Activated CD4-positive, alpha-beta T cell treated with anti-CD3 and anti-CD28 coated beads, Interleukin-2, amount 50 U/mL, for 1 hour (primary cell): ENCODE measurements at places on chromosomes 3 and 15.
A peak's percentile ranks its signal among the peaks of the same experiment; 100 is the strongest.

DNA sequence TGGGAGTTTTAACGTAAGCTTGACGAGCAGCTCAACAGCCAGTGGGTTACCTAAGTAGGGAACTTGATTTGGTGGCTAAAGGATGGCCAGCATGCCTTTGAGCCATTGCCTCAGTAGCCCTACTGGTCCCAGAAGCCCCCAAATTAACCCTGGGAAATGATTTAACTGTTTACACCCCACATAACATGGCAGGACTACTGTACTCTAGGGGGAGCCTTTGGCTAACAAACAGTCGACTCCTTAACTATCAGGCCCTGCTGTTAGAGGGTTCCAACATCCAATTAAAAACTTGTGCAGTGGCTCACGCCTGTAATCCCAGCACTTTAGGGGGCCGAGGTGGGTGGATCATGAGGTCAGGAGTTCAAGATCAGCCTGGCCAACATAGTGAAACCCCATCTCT, 9.4 kb upstream of the SMCO1 start:
- no peak for DNase-seq

- peak; percentile 96 for DNase-seq
Measured at GRCh38 chr15:88638626-88639372, at the start of gene ISG20. Gene ISG20, plus strand, starts transcription at chr15:88639016. Its CDS starts 351 bp downstream, at chr15:88639367.

- DNase-seq, result no peak
Measured at GRCh38 chr3:2862366-2862765, 247.8 kb downstream of the IL5RA start.

DNA sequence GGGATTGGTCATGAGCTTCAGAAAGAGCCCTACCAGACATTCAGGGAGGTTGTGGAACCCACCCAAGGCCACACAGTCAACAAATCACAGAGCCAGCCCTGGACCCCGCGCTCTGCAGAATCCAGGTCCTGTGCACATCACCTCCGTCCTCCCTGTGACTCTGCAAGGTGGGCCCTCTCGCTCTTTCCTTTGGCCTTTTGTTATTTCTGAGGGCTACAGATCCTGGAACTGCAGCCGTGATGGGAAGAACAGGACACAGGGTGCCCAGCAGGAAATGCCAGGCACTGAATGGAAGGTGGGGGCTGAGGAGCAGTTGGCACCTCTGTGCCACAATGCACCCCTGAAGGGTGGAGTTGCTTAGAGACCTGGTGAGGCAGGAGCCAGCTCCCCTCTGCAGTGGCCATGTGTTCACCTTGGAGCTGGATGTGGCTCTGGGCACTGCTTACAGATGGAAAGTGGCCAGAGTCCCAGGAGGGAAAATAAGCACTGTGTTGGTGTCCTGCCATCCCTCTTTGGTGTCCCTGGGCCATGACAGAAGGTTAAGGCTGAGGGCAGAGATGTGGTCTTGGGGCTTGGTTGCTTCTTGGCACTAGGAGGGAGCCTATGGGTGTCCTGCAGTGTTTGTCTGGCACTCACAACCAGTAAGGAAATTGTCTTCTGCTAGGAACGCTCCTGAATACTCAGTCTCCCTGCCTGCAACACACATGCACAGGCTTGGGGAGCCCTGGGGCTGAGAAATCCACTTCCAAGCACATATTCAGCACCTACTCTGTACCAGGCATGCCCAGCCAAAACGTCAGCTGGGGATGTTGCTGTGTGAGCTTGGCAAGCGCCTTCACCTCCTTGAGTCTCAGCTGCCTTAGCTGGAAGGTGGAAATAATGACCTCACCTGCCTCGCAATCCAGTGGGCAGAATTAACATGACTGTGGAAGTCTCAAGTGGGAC, 98.0 kb upstream of the SLC6A6 start:
- DNase-seq, result no peak

DNA sequence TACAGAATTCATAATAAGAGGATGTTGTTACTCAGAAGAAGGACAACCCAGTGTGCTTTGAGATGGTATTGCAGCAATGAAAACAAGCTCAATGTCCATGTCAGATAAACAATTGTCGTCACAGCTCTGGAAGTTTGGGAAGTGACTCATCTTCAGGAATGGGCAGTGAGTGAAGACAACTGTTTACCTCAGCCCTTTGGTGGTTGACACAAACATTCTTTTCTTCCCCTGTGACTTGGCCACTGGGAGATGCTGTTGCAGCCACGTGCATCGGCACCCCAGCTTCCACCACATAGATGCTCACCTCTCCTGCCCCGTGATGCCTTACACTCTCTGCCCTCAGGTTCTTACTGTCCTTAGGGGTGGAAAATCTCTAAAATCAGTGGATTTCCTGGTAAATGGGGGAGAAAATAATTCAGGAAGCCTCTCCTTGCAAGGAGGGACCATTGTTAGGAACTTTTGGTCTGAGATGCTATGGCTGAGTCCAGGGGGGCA, 114.1 kb upstream of the GALNT15 start:
- DNase-seq, result no peak

- DNase-seq, result no peak
Measured at GRCh38 chr15:69957175-69957574, 140.5 kb downstream of the TLE3 start.

DNA sequence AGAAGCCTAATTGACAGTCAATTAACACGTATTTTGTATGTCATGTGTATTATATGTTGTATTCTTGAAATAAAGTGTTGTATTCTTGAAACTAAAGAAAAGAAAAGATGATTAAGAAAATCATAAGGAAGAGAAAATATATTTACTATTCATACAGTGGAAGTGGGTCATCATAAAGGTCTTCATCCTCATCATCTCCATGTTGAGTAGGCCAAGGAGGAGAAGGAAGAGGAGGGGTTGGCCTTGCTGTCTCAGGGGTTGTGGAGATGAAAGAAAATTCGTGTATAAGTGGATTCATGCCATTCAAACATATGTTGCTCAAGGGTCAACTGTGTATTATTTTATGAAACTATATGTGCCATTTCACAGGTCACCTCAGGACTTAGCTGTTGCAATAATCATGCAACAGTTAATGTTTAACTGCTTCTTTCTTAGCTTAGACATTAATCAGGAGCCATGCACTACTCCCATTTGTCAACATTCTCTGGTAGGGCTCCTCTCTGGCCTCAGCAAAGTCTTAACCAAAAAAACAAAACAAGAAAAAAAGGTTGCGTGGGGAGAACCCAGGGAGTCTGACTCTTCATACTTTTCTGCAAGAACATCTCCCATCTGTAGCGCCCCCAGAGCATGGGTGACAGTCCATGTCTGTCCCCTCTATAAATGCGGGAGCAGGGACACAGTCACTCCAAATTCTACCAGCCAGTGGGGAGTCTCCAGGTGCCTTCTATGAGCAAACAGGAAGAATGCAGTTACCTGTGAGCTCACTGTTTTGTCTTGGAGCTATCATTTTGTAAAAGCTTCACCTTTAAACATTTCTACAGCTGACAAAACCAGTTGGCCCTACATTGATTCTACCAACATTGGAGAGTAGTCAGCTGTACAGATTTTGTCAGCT, 19.9 kb upstream of the LRRC2 start:
- no peak for DNase-seq

DNA sequence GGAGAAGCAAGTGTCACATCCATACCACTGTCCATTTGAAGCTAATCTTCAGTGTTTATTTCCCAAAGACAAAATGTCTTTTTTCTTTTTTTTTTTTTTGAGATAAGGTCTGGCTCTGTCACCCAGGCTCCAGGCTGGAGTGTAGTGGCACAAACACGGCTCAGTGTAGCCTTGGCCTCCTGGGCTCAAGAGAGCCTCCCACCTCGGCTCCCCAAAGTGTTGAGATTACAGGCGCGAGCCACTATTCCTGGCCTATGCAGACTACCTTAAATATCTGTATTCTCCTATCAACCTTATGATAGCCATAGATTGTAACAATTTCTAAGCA, 27.7 kb upstream of the VPS33B start:
- DNase-seq, result no peak

DNA sequence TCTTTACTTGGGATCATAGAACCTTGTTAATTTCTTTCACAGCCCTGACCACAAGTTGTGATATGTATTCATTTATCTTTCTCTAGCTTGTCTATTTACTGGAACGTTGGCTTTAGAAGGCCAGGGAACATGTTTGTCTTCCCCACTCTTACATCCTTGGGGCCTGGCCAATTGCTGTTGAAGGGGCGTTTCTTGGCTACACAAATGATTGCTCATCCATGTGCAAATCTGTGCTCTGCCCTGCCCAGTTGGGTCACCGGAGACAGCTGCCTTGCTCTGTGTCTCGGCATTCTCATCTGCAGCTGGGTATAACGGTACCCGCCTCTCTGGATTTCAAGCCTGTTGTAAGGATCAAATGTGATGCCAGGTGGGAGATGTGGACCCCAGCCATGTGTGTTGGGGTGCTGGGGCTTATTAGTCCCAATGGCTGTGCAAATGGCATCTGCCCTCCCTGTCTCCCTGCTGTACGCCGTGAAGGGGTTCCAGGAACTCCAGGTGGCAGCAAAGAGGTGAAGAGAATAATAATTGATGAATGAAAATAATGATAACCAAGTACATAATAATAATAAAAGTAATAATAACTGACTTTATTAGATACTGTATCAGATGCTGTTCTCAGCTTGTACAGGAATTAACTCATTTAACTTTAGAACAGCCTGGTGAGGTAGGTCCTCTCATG, 24.0 kb upstream of the TLE3 start:
- no peak for DNase-seq

GRCh38 chr3:189071446-189071845, 100.3 kb upstream of the TPRG1 start:
- DNase-seq, result no peak

GRCh38 chr3:9911863-9912262, 5.0 kb upstream of the IL17RC start:
- no peak for DNase-seq

DNA sequence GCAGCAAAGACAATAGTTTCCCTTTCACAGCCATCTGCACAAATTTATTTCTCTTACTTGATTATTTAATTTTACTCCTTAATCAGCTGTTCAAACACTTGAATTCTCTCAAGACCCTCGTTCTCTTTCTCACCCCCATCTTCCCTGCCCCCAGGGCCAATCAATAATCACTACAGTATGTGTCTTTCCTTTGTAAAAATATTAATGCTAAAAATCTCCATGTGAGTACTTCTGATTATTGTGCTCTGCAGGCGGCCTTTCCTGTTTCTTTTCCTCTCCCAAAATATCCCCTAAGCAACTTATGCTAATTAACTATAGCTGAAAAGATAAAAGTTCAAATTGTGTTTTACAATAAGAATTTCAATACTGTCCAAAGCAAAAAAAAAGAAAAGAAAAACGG, 617.0 kb upstream of the CBLB start:
- no peak for DNase-seq

- no peak for DNase-seq
Measured at GRCh38 chr3:55292360-55292759, 194.7 kb downstream of the WNT5A start.

DNA sequence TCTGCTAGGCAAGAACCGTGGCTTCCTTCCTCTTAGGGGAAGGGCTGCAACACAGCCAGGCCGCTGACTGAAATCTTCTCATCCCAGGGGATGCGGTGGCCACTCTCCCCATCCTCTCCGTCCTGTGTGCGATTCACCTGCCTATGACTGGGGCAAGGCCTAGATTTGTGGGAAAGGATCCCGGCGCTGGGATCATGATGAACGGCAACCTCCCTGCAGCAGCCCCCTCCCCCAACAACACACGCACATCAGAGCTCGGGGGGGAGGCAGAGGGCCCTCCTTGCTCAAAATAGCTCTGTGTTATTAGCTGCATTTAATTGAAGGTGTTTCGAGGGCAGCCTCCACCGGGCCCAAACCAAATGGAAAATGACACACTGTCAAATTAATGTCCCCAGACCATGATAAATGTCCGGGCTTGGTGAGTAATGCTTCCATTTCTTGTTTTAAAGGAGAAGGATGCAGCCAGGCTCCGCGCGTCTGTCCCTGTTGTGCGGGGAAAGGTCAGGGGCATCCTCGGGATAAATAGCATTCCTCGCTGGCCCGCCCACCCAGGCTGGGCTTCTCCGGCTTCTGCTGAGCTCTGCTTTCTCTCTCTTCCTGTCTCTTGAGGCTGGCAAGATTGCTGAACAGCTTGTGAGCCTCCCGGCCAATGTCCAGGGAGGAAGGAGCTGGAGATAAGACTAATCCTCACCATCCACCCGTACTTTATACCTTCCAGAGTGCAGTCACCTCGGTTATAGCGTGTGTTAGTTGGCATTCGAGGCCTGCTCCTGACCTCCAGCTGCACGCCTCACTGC, 56.4 kb upstream of the TLE3 start:
- DNase-seq, result no peak

- no peak for DNase-seq
Measured at GRCh38 chr3:52406231-52406661, 38.7 kb downstream of the SEMA3G start.

DNA sequence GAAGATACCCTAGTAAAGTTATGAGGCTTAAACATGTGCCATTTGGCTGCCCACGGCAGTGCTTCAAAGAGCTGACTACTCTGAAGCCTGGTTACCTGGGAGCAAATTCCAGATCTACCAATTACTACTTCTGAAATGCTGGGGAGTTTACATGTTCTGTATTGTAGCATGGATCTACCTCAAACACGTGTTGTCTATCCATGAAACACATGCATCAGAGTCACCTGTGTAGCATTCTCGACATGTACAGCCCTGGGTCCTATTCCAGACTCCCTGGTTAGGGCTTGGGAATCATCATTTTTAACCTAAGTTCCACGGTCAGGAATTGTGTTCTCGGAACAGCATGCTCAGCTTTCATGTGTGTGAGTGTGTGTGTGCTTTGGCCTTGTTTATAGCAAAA, 599.3 kb upstream of the MDFIC2 start:
- DNase-seq, result no peak
